Activated CD4-positive, alpha-beta memory T cell treated with anti-CD3 and anti-CD28 coated beads for 36 hours (primary cell): ENCODE measurements at places on chromosomes 7 and 10.
A peak's percentile ranks its signal among the peaks of the same experiment; 100 is the strongest.

GRCh38 chr7:50331564-50332208 is 27.2 kb downstream of the IKZF1 start:
- DNase-seq: peak; percentile 70

DNA sequence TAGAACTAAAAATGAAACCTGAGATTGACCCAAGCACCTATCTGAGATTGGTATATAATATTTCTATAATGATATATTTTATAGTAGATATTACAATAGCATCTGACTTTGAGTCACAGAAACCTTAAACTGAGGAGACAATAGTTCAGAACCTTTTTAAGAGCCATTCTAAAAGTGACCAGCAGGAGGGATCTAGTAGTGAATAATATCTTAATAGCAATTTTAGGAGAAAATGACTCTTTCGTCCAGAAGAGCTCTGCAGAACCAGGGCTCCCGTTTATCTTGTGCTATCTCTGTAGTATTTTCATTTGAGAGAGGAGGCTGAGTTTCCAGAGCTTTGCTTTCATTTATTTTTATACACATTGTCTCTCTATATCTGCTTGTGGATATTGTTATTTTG is 68.1 kb downstream of the PODXL start:
- DNase-seq: no peak

DNA sequence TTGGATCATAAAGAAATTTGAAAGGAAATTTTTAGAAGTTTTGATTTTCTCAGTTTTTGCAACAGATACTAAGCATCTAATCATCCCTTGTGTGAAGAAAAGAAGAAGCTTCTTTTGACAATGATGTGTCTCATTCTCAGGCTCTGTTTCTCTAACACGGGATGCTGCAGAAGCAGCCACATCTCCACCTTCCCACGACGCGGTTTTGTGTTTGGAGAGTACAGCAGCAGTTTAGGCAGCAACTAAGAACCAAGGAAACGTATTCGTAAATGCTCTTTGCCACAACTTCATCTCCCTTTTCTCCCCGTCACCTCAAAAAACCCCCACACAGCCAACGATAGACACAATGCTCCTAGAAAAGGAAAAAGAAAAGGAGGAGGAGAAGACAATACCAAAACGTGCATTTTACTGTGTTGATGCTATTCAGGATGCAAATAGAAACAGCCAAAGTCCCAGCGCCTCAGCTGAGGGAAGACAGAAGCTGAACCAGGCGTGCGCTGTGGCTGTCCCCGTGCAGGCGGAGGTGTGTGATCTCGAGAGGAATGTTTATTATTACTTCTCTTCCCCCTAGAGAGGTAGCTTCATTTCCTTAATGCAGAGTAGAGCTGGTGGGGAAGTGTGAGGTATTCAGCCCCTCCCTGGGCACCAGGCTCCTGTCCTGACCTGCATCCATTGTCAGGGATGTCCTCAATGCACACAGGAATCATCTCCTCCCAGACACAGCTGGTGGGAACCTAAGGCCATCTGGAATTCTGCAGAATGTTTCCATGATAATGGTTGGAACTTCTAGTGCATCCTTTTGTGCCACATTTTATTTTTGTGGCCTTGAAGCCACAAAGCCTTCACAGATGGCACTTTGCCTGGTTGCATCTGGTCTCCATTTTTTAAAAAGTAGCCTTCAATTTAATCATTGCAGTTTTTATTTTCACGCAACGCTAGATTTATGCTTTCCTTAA is 174.6 kb upstream of the KLF6 start:
- no peak for DNase-seq

GRCh38 chr10:116203661-116204060 is 69.3 kb downstream of the GFRA1 start:
- no peak for DNase-seq

GRCh38 chr10:68184546-68184945 is 47.4 kb downstream of the ATOH7 start:
- no peak for DNase-seq

GRCh38 chr7:150400008-150400787 is 21.1 kb downstream of the ZNF775 start:
- DNase-seq: no peak

GRCh38 chr7:77284005-77284404 is 84.4 kb upstream of the FGL2 start:
- DNase-seq: no peak

GRCh38 chr10:117218654-117219053 is 21.4 kb downstream of the KCNK18 start:
- DNase-seq: no peak

DNA sequence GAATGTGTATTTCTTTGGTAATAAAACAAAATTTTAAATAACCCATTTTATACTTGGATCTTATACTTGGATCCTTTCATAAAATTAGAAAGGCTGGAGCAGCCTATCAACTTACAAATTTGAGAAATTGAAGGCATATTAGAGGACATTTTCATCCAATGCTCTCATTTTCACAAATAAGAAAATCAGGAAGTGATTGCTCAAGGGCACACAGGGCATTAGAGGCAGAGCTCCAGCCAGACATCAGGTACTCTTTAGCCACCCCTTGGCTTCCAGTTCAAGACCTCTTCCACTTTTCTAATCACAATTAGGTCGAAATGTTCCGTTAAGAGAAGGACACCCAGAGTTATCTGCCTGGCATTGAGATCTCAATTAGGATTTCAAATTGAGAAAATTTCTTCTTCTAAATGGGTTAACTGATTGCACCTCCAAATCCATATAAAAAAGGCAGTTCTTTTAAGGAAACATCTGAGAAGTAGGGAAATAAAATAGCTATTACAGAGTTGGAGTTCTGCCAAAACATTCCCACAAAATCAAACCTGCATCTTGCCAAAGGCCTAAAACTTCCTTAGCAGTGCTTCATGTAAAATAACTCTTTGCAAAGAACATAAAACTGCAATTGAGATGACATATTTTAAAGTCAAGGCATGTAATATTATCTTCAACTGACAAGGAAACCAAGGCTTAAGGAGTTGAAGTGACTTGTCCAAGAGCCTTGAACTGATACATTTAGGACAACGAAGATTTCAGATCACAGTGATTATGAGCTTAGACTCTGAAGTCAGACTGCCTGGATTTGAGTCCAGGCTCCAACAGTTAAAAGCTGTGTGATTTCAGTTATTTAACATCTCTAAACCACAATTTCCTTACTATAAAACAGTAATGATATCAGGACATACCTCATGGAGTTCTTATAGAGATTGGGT is 2.4 kb downstream of the ACTA2 start:
- DNase-seq: no peak

- DNase-seq: no peak
Observed at GRCh38 chr10:33734393-33735155, 400.1 kb upstream of the NRP1 start.

GRCh38 chr10:49611166-49611815 is 1.2 kb downstream of the SLC18A3 start:
- no peak for DNase-seq

- no peak for DNase-seq
Observed at GRCh38 chr10:110402077-110402416, 95.7 kb upstream of the DUSP5 start.

- no peak for DNase-seq
Observed at GRCh38 chr10:86284355-86285105, 82.1 kb downstream of the GRID1 start.

DNA sequence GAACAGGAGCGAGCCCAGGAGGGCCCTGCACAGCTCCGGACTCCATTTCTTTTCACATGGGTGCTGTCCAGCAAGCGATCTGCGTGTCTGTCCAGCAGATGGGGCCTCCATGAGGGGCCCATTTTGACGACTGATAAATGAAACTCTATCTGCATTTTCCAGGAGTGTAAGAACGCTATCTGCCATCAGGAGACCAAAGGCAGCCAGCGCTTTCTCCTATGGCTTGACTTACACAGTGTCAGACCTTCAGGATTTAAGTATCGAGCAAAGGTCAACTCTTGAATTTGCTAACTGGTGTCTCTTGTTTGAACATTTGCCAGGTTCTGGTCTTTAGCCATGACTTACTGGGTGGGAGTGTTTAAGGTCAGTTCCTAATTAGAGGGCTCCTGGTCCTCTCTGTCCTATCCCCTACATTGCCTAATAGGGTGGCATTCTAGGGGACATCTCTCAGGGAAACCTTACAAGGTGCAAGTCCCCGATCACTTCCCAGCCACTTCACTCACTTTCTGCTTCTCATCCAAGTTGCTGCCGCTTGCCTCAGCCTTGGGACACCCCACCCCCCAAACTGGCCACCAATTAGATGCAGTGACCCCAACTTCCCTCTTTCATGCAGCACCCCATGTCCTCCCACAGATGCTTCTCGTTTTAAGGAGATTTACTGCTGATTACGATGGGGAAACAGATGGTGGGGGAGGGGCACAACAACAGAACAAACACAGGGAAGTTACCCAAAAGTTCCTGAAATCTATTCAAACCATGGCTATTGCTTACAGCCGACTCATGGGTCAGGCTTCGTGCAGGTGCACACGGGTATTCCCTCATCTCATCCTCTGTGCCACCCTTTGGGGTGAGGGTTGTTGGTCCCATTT is 20.0 kb downstream of the VSIR start:
- no peak for DNase-seq

DNA sequence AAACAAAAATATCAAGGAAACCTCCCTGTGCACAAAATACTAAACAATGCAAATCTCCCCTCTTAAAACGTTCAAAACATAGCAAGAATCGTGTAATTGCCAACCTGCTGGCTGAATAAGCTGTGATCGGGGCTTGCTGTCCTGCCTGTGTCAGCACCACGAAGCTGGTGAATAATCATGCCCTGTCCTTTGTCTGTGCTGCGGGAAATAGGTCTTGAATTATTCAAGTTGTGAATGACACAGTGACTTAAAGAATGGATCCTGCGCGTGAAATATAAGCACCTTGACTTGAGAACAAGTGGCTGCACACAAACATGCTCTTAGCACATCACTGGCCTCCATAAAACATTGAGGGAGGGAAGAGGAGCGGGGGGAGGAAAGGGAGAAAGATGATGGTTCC is 130.2 kb downstream of the OAT start:
- DNase-seq: no peak

GRCh38 chr10:133247681-133248333 is 10.2 kb downstream of the VENTX start:
- DNase-seq: no peak

- DNase-seq: no peak
Observed at GRCh38 chr10:132497063-132497680, 40.4 kb upstream of the INPP5A start.

DNA sequence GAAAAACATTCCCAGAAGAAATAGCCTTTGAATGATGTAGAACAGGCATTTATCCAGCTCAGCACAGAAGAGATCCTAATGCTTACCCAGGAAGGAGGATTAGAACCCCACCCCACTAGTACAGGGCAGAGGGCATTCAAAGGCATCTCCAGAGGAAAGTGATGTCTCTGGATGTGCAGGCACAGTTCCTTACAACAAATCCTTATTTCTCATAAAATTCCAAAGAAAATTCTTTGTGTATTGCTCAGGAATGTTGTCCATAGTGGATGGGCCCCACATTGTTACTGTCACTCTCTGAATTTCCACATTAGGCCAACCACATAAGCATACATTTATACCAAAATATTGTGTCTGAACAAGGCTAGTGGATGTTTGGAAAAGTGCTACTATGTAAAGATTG is 243.0 kb downstream of the ADRA2A start:
- no peak for DNase-seq

GRCh38 chr10:72812753-72813430 is 80.6 kb upstream of the OIT3 start:
- no peak for DNase-seq

- no peak for DNase-seq
Observed at GRCh38 chr7:114081606-114082425, 163.0 kb upstream of the PPP1R3A start.

- DNase-seq: no peak
Observed at GRCh38 chr7:112540839-112541577, 60.2 kb downstream of the LSMEM1 start.

GRCh38 chr10:32923849-32924248 is 34.2 kb downstream of the ITGB1 start:
- no peak for DNase-seq

DNA sequence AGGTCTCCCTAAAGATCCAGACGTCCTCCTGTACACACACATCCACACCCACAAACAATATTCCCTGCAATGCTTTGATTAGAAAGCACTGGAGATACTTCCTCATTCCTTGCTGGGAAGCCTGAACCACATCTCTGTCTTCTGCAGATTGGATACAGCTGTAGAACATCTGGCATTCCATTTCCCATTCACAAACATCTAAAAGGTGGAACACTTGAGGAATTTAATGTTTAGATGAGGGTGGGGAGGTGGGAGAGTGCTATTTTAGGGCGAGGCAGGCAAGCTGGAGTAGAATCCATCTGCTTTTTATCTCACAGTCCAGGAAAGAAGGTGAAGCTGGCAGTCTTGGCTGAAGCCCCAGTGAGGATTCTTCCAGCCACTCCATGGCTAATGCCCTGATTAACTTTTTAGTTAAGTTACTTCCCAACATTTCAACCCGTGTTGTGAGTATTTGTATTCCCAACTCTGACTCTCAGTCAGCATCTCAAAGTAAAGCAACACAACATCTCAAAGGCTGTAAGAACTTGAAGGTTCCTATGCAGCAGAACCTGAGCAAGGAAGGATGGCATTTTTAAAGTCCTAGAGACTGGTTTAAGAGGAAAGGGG is 46.1 kb downstream of the CYTH3 start:
- no peak for DNase-seq

DNA sequence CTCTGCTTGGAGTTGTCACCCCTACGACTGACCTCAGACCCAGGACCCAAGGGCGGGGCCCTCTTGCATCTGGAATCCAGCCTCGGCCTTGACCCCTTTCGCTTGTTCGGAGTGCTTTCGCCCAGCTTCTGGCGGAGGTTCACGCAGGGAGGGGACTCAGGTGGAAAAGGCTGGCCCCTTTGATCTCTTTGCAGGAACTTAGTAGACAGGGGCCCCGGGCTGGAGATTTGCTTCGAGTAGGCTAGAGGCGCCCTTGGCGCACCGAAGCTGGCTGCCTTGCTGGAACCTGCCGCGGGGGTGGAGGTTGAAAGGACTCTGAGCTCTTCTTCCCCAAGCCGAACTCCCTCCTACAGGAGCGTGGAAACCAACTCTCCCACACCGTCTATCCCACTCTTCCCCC is 255.1 kb downstream of the OTUD1 start:
- no peak for DNase-seq

DNA sequence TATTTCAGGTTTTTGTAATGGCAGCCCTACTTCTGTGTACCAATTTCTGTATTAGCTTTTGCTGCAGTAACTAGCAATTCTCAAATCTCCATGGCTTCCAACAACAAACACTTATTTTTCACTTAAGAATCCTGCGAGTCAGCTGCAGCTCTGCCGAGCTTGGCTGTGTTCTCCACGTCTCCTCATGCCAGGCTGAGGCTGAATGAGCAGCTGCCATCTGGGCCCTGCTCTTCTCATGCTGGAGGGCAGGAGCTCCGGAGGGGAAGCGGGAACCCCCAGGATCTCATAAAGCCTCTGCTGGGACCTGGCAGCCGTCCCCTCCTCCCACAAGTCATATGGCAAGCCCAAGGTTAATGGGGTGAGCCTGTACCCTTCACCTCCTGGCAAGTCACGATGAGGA is 591.1 kb downstream of the SDK1 start:
- DNase-seq: no peak

GRCh38 chr7:150983893-150984368 is 5.8 kb upstream of the KCNH2 start:
- peak; percentile 50 for DNase-seq
